Cerebellar nuclear complex (tissue), 1 donor: ENCODE measurements at places on chromosomes 4 and X.
A peak's percentile ranks its signal among the peaks of the same experiment; 100 is the strongest.

GRCh38 chr4:146107587-146108240 is 67.8 kb upstream of the LSM6 start:
- DNase-seq: no peak

- no peak for DNase-seq
Observed at GRCh38 chr4:101782546-101782945, 8.0 kb upstream of the BANK1 start.

DNA sequence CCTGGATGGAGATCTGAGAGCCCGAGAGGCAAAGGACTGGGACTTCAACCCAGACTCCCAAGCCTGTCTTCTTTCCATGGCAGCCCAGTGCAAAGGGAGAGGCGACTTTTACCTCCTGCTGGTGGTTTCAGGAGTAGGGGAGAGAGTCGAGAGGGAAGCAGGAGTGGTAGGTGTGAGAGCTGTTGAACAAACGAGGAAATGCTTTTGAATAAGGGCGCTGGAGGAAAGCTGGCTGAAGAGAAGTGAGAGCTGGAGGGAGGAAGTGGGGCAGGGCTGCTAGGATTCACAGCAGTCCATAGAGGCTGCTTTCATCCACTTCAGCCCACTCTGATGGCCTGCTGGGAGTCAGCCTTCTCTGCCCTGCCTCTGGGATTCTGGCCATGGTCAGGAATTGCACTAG is 81.8 kb upstream of the EFNB1 start:
- DNase-seq: no peak

DNA sequence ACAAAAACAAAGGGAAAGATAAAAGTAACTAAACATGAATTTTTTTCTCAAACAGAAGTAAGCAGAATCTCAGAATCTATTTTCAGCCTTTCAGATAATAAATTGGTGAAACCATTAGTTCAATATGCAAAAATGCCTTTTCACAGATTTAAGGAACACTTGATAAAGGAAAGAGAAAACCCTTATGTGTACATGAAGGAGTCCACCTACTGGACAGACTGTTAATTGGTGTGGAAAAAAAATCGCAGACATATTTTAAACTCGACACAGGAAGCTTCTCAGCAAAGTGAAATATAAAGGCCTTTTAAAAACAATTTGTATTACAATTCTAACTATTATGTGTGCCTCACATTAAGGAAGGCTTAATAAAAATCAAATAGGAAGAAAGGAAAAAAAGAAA is 22.3 kb downstream of the COX7B2 start:
- DNase-seq: no peak

DNA sequence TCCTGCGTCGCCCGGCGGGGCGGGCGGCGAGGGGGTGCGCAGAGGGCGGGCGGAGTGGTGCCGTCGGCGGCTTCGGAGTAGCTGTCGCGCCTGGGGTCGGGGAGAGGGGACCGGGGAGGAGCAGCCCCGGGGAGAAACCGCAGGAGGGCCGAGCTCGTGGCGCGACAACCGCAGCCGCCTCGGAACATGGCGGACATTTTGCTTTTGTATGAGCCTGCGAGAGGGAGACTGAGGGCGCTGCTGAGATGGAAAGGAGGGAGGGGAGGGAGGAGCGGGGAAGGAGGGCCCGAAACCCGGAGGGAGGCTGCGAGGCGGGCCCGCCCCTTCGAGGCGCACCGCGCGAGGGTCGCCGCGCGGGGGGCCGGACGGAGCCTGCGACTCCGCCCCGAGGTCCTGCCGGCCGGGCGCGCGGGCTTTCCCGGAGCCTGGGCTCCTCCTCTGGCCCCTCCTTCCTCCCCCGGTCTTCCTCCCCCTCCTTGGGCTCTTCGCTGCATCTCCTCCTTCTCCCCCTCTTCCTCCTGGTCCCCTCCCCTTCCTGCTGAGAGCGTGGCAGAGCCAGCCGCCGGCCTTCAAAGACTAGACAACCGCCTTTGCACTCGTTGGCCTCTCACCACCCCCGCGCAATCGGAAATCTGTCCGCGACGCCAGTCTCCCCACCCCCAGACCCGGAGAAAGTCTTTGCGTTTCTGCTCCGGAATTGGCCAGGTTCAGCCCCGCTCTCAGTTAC is 1.1 kb downstream of the INTS6L start:
- DNase-seq: peak; percentile 50

- DNase-seq: no peak
Observed at GRCh38 chrX:85109235-85109634, 105.6 kb downstream of the APOOL start.

DNA sequence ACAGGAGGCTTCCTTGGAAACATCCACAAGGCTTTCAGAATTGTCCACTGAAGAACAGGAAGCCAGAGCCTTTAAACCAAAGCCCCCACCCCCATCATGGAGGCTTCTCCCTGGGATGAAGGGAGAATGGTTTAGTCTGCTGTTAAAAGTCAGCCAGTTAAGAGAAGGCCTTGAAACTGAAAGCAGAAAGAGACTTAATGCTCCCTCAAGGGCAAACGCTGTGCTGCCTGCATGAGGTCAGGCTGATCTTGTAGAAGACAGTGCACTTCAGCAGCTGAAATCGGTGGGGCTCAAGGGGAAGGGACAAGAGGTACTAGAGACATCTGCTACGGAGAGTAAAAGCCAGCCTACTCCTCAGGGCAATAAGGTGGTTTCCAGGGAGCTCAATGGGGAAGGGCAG is 69.0 kb downstream of the HPRT1 start:
- DNase-seq: no peak

- DNase-seq: no peak
Observed at GRCh38 chrX:118520216-118521206, 24.9 kb downstream of the DOCK11 start.

GRCh38 chr4:118124997-118125396 is 90.7 kb downstream of the NDST3 start:
- no peak for DNase-seq

DNA sequence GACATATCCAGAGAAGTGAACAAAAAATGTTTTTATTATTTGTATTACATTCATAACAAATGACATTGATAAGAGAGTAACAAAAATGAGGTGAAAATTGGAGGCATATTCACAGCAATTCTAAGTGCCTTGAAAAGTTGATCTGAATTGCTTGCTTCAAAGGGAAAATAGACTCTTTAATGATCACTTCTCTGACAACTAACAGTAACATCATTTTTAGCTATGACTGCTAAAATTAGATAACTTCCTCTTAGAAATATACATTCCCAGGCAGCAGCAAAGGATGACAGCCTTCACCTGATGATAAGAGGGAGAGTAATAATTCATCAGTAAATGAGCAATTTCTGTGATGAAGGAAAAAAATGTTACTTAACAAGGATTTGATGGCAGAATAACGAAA is 472.5 kb downstream of the PCDH10 start:
- no peak for DNase-seq

GRCh38 chr4:103012551-103012950 is 7.0 kb downstream of the SLC9B1 start:
- DNase-seq: no peak

- no peak for DNase-seq
Observed at GRCh38 chr4:14646831-14647230, 355.4 kb upstream of the CPEB2 start.

DNA sequence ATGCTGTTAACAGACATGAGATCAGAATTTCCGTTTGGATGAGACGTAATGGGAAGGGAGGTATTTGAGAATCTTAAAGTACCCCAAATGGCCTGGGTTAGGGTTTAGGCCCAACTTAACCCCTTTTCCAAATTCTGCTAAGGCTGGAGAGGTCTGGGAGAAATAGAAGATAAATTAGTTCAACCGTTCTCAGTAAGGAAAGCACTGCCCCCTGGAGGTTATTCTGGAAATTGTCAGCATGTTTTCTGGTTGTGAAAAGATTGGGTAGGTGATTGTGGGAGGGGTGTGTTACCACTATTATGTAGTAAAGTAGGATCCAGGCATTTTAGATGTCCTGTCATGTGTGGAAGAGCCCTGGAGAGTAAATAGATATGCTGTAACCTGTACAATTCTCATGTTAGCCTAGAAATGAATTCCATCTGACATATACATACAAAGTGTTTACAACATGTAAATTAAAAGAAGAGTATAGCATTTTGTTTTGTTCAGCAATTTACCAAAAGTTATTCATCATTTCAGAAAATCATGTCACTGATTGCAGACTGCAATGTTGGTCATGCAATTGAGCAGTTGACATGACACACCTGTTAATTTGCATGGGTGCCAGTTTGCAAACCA is 26.8 kb upstream of the GRXCR1 start:
- no peak for DNase-seq

DNA sequence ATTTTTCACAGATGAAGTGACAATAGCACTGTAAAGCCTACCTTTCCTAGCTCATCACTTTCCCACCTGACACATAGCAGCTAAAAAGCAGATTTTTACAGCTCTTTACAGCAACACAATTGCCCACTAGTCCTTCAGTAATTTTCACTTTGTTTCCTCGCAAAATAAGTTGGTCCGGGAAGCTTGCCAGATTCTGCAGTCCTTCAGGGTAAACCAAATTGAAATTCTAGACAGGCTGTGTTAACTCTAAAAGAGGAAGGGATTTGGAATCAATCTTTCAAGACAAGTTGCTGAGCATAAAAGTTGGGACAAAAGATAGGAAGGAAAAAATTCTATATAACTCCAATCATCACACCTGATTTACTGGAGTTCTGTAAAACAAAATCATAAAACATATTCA is 8.7 kb downstream of the C1QTNF7 start:
- no peak for DNase-seq

DNA sequence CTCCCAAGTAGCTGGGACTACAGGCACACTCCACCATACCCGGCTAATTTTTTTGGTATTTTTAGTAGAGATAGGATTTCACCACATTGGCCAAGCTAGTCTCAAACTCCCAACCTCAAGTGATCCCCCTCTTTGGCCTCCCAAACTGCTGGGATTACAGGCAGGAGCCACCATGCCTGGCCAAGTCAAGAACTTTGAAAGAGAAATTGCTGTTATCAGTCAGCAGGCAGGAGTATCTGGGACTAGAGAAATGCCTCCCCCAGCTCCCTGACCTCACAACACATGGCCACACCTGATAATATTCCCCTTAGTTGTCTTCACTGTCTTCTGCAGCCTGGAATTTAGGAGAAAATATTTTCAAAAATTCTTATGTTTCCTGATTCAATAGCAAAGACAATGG is 7.4 kb downstream of the TXK start:
- DNase-seq: no peak

- DNase-seq: no peak
Observed at GRCh38 chr4:53505947-53506346, 85.3 kb downstream of the LNX1 start.

- no peak for DNase-seq
Observed at GRCh38 chrX:149950681-149951080, 12.4 kb upstream of the EOLA2 start.

DNA sequence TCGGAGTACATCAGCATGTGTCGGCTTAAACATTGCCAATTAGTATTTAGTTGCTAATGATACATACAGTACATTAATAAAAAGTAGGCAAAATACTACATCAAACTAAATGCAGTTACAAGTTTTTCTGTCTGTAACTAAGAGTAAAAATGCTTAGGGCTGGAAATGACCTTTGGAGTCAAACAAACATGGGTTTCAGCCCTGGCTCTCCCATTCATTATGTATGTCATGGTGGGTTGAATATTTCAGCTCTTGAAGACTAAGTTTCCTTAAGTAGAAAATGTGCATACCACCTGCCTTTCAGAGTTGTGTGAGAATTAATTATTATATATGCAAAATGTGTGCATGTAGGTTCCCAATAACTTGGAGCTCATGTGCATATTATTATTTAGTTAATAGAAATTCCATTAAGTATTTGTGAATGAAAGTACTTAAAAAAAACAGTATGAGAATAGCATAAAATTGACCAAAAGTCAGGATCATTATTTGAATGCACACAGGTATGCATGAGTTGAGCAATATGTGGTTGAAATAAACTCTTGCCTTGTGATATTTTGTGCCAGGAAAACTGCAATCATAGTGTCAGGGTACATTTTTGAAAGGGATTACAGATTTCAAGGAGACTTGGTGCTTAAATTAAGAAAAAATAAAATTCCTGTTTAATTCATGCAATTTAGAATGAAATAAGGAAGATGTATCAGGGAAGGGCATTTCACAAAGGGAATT is 2048.7 kb downstream of the PCDH7 start:
- DNase-seq: no peak

- no peak for DNase-seq
Observed at GRCh38 chr4:14928035-14928434, 74.2 kb upstream of the CPEB2 start.

GRCh38 chr4:183441276-183441675 is 3.2 kb upstream of the CDKN2AIP start:
- DNase-seq: no peak

GRCh38 chr4:32847461-32847860 is 2127.3 kb downstream of the PCDH7 start:
- no peak for DNase-seq

DNA sequence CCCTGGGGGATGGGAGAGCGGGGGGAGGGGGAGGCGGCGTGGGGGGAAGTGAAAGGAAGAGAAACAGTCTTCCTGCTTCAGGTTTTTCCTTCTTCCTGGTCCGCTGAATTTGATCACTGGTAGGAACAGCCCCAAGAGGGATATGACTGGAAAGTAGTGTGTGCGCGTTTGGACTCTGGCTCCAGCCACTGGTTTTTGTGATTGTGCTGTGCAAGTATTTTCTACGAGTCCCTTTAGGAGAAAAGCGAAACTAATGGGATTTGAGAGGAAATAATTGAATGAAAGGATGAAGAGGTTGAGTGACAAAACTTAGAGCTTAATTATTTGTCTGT is 836 bp downstream of the PRRG1 start:
- no peak for DNase-seq

- no peak for DNase-seq
Observed at GRCh38 chrX:45747905-45748304, 547.2 kb upstream of the DIPK2B start.

DNA sequence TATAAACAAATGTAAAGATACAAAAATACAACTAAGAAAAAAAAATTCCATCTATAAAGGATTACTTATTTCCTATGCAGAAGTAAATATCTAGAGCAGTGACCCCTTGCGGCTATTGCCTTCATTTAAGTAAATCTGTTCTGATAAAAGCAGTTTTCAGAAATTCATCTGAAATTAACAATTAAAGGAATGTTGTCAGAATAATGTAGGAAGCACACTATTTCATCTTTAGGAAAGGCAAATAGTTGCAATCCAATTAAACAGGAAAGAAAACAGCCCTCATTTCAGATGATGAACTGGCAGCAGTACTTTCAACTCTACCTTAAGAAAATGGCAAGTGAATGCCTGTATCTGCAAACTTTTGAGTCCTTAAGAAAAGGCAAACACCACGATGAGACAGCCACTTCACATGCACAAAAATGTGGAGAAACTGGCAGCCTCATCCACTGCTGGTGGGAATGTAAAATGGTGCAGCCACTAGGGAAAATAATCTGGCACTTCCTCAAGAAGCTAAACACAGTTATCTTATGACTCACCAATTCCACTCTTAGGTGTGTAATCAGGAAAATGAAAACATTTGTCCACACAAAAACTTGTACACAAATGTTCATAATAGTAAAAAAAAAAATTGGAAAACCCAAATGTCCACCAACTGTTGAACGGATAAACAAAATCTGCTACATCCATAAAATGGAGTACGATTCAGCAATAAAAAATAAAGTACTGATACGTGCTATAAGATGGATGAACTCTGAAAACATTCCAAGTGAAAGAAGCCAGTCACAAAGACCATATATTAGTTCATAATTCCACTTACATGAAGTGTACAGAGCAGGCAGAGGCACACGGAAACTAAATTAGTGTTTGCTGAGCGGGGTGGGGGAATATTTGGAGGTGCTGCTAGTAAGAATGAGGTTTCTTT is 2.0 kb upstream of the THAP9 start:
- no peak for DNase-seq
